DND-41 (cell line): ENCODE measurements at places on chromosomes 5 and 9.

GRCh38 chr5:153489611-153490010 is 859 bp upstream of the GRIA1 start:
- DNase-seq = no peak

DNA sequence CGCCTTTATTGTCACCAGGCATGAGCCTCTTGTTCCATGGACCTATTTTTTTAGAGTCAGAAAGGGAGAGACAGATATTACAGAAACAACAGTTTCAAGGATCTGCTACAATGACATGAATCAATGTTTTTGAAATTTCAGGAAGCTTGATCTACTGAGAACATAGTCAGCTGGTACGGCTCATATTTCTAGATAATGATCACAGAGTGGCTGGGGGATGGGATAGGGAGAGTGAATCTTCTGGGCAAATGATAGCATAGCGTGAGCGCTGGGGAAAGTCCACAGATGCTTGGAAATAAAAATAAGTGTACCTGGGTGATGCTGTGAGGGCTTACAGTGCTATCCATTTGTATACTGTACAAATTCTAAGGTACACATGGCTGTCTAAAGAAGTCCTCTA is 340.4 kb downstream of the EBF1 start:
- DNase-seq = no peak

GRCh38 chr5:165015126-165015525 is 1509.7 kb downstream of the MAT2B start:
- DNase-seq = no peak

GRCh38 chr5:58800861-58801540 is 218.1 kb downstream of the RAB3C start:
- no peak for DNase-seq

- DNase-seq = no peak
Measured at GRCh38 chr9:92971121-92971520, 23.8 kb downstream of the FGD3 start.

DNA sequence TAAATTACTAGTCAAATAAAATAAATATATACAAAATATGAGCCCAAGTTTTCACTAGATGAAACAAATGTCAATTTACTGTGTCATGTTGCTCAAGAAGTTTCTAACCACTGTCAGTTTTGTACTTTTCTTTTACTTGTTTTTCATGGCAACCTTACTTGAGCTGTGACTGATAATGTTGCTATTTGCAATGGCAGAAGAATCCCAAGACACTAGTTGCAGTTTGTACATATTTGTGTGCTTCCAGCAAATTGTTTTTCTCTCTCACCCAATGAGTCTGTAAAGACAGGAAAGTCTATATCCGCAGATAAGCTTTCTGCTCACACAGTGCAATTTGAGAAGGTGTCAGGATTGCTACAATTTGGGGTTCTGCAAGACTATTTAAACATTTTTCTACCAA is 338.6 kb upstream of the PCSK5 start:
- DNase-seq = no peak
